ENCODE measurements at places on chromosomes 16 and 17. TPM values are rescaled to one million over a fixed set of nuclear protein-coding genes. Genes with fewer than 3 reads are reported as not detected.

Gene MEIOC
- not detected for total RNA-seq

Gene PSMC5
- 36.8 TPM for total RNA-seq

Gene SHCBP1
- not detected for total RNA-seq

Gene ST6GALNAC1
- 11.8 TPM for total RNA-seq

Gene SUPT6H
- 84.5 TPM for total RNA-seq

Gene ZPBP2
- total RNA-seq, result not detected

Gene SLC6A2
- total RNA-seq, result not detected

Gene GNG13
- total RNA-seq, result not detected

Gene PLCD3
- 90.8 TPM for total RNA-seq

Gene TEKT1
- total RNA-seq, result not detected

Gene TP53TG3
- total RNA-seq, result not detected

Gene SLC47A1
- 19.4 TPM for total RNA-seq

Gene TM4SF5
- total RNA-seq, result not detected

Gene ENGASE
- total RNA-seq, result 29.2 TPM

Gene TNS4
- total RNA-seq, result not detected

Gene ZNF668
- total RNA-seq, result 6.4 TPM

Gene METTL2A
- total RNA-seq, result 5.9 TPM

Gene PRAC1
- not detected for total RNA-seq

Data from uterus (tissue), 4 donors.